ENCODE measurements at places on chromosomes 3 and 15.

GRCh38 chr3:31758322-31758965, 222.6 kb downstream of the OSBPL10 start:
- no peak for DNase-seq

- DNase-seq = peak; percentile 7
Observed at GRCh38 chr3:33915796-33916546, 117.5 kb downstream of the PDCD6IP start.

DNA sequence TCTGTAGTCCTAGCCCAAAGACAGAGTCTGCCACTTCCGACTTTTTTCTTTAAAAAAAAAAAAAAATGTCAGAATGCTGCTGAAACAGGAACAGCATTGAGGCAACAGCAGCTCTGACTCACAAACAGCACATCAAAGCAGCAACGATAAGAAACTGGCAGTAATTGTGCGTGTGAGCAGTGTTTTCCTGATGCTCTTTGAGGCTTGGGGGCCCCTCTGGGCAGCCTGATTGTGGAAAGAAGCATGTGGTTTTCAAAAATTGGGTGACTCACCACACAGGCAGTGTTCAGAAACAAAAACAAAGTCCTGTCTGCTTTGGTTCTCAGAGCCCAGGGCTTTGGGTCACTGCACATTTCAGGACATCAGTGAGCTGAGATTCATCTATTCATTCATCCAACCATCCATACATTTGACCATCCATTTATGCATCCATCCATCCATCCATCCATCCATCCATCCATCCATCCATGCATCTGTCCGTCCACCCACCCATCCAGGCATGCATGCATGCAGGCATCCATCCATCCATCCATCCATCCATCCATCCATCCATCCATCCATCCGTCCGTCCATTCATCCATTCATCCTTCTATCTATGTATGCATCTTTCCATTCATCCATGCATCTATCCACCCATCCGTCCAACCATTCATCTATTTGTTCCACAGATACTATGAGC, 308.4 kb downstream of the RPLP1 start:
- DNase-seq = peak; percentile 84

DNA sequence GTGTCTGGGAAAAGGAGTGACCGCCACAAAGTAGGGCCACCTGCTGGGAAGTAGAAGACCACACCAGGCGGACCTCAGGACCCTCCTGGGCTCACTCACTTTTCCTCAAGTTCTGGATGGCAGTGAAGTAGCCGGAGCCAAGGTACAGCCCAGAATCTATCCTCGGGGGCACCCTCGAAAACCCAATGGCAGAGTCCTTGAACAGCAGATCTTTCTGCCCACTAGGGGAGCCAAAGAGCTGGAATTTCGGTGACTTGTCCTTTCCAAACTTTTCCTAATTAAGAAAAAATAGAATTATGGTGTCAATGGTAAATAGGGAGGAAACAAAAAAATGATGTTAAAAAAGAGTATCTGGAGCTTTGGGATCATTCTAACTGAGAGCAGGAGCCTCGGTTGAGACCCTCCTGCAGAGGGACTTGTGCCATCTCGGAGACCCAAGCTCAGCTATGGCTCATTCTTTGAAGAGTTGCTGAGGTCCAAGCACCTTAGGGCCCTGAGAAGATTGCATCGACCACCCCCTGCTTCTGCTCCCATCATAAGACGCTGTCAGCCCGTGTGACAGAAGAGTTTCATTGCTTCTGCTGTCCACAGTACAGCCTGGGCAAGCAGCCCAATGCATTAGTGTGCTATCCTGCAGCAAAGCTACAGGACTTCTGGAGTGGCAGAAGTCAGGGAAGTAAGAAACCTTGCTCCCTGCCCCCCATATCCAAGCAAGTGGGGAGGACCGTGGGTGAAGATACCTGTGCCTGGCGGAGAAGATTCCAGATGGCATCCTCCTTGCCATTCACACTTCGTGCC, 14.8 kb downstream of the LTF start:
- DNase-seq = no peak

DNA sequence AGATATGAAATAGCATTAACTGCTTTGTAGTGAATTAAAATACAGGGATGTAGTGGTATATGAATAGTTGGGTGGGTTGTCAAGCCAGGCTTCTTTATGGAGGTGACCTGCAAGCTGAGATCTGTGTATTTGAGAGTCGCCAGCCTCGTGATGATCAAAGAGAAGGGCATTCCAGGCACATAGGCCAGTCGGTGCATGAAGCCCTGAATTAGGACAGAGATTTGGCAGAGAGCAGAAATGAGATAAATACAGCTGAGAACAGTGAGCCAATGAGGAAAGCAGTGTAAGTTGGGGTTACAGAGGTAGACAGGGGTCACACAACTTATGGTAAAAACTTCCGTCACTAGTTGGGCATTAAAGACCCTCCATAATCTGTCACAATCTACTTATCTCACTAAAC, 641.9 kb downstream of the OTOL1 start:
- DNase-seq = no peak

DNA sequence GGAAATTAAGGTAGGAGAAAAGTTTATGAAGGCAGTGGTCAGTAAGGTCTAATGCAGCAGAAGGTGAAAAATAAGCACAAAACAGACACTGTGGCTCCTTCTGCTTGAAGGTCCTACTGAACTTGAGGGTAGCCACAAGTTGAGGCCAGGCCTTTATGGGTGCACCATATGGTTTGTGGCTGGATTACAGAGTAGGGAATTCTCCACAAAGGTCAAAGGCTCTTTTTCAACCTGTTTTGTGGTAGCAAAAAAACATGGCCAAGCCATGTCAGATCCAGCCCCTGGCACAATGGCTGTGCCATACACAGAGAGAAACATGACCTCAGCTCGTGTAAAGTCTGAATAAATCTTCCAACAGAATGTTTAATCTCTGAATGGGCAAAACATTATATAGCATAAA, 214.0 kb downstream of the SATB1 start:
- no peak for DNase-seq

DNA sequence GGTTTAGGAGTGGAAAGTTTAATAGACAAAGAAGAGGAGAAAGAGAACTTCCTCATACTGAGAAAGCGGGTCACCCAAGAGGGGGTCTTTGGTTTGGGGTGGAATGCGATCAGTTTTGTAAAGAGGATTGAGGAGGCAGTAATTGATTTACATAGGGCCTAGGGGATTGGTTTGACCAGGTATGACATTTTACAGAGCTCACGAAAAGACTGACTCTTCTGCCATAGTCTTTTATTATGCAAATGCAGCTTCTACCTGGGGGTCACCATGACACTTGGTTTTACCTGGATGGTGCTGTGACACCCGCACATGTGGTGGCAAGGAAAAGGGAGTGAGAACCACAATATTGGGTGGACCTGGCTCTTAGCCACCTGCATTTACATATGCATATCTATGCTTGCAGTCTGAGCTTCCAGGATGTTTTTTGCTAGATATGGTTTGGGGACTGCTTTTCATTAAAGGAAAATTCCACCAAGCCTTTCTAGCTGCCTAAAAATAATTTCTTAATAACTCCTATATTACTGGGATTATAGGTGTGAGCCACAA, 6.9 kb upstream of the NME9 start:
- DNase-seq = no peak

DNA sequence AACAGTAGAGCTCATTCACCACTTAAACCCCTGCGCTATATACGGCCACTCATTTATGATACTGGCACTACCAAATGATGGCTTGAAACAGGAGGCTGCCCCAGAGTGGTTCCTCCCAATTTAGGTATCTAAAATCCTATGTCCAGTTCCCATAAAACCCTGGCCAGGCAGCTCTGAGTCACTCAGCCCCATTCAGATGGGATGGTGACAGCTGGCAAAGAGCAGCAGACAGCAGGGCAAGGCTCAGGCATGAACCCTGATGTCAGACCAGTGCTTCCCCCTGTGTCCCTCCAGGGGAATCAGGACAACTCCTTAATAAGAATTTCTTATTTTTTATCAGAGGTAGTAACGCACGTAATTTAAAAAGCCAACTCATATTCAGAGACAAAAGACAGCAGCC, 77.2 kb upstream of the RNU6-1 start:
- no peak for DNase-seq

DNA sequence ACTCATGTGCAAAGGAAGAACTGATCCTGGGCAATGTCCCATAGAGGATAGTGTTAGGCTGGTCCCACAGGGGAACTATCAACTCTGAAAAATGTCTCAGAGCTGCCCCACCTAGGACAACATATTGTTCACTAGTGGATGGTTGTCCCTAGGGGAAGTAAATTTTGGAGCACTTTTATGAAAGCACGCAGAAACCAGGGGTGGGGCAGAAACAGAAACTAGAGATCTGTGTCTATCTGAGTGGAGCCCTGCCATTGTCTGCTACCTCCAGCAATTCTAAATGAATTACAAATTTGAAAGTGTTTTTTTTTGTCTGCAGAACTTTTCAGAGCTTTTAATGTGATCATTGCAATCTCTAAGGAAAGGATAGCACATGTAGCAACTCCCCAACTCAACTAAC, 357.1 kb upstream of the PROK2 start:
- DNase-seq = no peak

DNA sequence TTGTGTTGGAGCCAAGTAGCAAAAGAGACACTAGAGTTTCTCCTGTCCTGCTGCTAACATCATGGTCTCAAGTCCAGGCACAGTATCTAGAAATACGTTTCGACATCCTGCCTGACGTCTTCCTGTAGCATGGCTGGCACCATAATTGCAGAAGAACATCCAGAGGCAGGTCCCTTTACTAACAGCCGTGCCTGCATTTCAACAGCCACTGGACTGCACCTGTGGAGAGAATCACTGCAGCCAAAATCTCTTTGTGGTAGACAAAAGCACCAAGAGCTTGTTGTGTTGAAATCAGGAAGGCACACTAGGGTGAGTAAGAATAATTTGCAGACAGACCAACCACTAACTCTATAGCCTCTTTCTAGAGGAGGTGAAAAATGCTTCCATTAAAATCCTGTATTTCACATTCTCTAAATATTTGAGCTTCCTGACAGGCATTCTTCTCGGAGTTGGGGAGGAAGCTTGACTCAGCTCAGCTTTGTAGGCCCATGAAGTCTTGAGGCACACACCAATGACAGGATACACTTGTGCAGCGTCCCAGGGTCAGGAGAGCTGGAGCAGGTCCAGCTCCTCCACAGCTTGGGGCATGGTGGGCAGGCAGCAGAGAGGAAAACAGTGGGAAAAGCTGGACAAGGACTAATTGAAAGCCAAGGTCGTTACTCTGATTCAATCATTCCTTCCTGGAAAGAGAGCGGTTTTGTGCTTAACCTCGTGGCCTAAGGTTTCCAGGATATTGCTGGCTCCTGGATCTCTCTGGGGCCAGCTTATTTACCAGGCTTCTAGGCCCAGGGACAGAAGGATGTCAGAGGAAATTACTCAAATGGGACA, 244.9 kb downstream of the FAM43A start:
- DNase-seq = no peak

Data from CD4-positive, alpha-beta T cell treated with Interleukin-17A for 4 hours (primary cell).